H9 (cell line): ENCODE measurements at places on chromosomes 2 and 18.

GRCh38 chr2:232382331-232383225, 4.0 kb downstream of the ALPP start:
- DNase-seq = no peak

GRCh38 chr2:237434866-237435311, 20.9 kb upstream of the COL6A3 start:
- no peak for DNase-seq

DNA sequence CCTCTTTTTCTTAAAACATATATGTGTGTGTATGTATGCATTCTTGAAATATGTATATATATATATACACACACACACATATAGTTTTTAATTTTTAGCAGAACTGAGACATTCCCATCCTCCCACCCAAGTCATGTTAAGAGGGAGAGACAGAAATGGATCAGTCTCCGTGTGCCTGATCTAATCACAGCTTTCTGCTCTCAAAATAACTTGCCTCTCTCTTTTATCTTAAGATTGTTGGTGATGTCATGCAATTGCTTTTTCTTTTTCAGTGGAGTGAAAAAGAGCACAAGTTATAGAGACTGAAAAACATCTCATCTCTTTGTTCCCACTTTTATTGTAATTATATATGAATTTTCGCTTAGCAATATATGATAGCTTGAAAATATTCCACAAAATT, 279.9 kb upstream of the DOK6 start:
- DNase-seq = no peak

GRCh38 chr2:9331704-9332103, 91.6 kb downstream of the ITGB1BP1 start:
- DNase-seq = no peak

DNA sequence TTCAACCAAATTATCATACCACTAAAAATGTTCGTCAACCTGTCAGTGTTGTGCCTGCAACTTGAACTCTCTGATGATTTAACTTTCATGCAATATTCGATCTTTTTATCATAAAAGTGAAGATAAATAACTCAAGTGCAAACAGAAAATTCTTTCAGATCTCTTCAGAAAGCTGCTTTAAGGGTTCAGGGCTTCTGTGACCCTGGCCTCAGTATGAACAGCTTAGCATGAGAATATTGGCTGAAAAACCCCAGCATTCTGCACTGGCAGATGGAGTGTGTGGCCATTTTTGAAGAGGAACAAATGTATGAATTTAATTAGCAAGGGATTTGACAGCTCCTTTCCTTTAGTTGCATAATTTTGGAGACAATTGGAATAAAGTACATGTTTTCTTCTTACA, 851.4 kb upstream of the SOX11 start:
- DNase-seq = no peak

DNA sequence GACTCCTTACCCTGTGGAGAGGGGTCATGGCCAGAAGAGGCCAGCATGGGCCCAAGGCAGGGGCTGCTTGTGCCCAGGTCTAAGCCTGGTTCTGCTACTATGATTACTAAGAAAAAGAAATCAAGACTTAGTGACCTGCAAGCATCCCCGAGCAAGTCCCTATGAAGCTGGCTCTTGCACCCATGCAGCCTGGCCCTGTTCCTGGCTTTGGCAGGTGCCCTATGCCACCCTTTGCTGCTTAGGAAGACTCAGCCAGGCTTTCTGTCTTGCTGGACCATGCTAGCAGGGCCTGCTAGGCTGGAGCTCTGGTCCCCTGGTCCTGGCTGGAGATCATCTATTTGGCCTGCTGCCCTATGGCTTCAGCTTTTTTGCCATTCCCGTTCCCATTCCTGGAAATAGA, 309.4 kb upstream of the EPAS1 start:
- DNase-seq = no peak

DNA sequence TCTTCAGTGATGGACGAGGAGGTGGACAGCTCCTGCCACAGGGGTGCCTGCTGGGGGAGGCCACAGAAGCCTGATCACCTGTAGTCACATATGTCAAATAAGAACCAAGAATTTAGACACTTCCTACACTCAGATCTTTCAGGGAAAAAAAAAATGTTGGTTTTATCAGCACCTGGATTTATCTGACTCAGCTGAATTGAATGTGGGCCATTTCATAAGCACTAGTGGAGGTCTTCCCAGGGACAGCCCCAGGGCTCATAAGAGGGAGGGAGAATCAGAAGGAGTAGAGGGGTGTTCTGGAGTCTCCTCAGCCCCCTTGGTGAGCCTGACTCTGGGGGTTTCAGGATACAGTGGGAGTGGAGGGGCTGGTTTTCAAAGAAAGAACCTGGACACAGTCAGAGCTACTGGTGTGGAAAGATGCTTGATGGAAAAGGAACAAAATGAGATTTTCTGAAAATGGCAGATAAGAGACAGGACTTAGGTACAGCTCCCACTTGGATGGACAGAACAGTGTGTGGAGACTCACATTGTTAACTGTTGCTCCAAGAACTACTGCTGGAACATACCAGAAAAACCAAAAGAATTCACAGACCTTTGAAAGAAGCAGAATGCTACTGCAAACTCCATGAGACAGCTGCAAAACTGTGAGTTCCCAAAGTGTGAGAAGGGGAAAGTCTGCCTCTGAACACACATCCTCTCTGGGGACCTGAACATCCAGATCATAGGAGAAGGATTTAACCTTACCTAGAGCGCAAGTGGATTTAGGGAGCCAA, 45.4 kb downstream of the LCT start:
- DNase-seq = no peak
